GM23338 (cell line): ENCODE measurements at places on chromosomes 4 and X.
A peak's percentile ranks its signal among the peaks of the same experiment; 100 is the strongest.

- no peaks in the 10 kb centered on the region for H3K27me3 ChIP-seq
- DNase-seq = no peak
- no peaks in the 10 kb centered on the region for H3K36me3 ChIP-seq
- H3K4me3 ChIP-seq = no peak overlapping the region
- peaks cover 3% of the 10 kb centered on the region; the same call in 1 of the 2 replicates for H3K4me1 ChIP-seq
Observed at GRCh38 chrX:110512341-110512740, 153.7 kb downstream of the RTL9 start.

DNA sequence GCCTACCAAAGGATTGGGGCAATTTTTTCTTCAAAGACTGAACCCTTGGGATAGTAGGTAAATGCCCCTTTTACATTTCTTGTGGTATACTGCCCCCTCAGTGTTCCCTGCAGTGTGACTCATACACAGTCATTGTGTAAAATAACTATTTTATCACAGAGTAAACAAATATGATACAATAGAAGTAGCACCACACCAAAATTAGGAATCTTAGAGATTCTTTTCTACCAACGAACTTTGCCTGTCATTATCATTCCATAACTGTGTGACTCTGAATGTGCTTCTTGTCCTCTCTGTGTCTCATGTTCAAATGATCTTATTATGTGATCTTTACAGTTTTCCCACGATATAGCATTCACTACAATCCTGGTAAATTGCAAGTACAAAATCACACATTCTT lies 517.0 kb downstream of the ZIC3 start:
- H3K36me3 ChIP-seq = no peaks in the 10 kb centered on the region
- no peak overlapping the region for H3K4me3 ChIP-seq
- no peak overlapping the region for H3K27ac ChIP-seq
- H3K4me1 ChIP-seq = peaks cover 4% of the 10 kb centered on the region

DNA sequence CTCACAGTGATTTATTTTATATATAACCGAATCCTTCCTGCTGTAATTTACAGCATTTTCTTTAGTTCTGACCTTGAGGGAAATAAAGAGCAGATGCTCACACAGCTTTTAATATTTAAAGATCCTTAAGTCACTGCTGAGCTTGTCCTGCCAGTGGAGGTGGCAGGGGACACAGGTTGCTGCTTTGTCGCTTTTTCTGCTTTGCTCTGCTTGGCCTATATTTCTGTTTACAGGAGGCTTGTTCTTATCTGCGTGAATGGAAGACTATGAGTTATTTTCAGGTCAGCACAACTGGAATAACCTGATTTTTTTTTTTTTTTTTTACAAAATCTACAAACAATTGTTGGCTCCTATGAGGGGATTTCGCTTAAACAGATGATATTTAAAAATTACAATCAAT lies 2.3 kb downstream of the TXK start:
- no peaks in the 10 kb centered on the region; the same call in 1 of the 2 replicates for H3K36me3 ChIP-seq
- H3K4me3 ChIP-seq = no peak overlapping the region
- no peaks in the 10 kb centered on the region for H3K27me3 ChIP-seq
- DNase-seq = no peak
- no peak overlapping the region for H3K27ac ChIP-seq
- peaks cover 4% of the 10 kb centered on the region for H3K4me1 ChIP-seq

- H3K36me3 ChIP-seq = no peaks in the 10 kb centered on the region; the same call in 1 of the 2 replicates
- no peak overlapping the region for H3K27ac ChIP-seq
- H3K4me3 ChIP-seq = no peak overlapping the region
- H3K27me3 ChIP-seq = no peaks in the 10 kb centered on the region
Observed at GRCh38 chrX:65536291-65536690, 1.7 kb upstream of the LAS1L start.

DNA sequence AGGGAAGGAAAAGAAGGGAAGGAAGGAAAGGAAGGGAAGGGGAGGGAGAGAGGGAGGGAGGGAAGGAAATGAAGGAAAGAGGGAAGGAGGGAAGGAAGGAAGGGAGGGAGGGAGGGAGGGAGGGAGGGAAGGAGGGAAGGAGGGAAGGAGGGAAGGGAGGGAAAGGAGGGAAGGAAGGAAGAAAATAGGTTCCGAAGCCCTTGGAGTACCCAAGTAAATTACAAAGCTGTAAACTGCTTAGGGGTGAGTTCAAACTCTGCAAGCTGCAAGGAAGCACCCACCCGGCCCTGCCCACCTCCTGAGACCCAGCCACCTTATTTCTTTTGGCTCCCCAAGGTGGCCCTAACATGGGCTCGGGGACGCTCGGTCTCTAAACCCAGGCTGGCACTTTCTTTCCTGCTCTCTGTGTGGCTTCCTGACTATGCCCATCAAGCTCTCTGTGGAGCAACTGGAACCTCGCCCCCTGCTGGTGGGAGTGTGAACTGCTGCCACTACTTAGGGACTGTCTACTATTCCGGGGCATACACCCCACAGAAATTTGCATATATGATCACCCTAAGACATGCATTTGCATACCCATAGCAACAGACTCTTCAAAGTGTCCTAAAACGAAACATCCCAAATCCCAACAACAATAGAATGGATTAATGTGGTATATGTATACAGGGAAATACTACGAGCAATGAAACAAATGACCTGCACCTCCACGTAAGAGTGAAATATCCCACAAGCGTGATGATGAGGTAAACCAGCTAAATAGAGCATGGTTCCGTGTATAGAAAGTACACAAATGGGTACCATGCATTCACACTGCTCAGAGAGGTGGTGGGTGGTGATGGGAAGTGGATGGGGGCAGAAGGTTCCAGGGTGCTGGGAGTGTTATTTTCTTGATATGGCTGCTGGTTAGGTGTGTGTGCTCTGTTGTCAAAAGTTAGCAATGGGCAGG lies 151.7 kb upstream of the TBL1X start:
- no peak overlapping the region for H3K4me3 ChIP-seq
- no peaks in the 10 kb centered on the region for H3K4me1 ChIP-seq
- no peaks in the 10 kb centered on the region for H3K27me3 ChIP-seq

GRCh38 chr4:139801895-139802294 lies 136.3 kb downstream of the MGST2 start:
- no peak for DNase-seq
- no peaks in the 10 kb centered on the region for H3K27me3 ChIP-seq
- H3K27ac ChIP-seq = no peak overlapping the region
- H3K4me1 ChIP-seq = no peaks in the 10 kb centered on the region
- H3K4me3 ChIP-seq = no peak overlapping the region

DNA sequence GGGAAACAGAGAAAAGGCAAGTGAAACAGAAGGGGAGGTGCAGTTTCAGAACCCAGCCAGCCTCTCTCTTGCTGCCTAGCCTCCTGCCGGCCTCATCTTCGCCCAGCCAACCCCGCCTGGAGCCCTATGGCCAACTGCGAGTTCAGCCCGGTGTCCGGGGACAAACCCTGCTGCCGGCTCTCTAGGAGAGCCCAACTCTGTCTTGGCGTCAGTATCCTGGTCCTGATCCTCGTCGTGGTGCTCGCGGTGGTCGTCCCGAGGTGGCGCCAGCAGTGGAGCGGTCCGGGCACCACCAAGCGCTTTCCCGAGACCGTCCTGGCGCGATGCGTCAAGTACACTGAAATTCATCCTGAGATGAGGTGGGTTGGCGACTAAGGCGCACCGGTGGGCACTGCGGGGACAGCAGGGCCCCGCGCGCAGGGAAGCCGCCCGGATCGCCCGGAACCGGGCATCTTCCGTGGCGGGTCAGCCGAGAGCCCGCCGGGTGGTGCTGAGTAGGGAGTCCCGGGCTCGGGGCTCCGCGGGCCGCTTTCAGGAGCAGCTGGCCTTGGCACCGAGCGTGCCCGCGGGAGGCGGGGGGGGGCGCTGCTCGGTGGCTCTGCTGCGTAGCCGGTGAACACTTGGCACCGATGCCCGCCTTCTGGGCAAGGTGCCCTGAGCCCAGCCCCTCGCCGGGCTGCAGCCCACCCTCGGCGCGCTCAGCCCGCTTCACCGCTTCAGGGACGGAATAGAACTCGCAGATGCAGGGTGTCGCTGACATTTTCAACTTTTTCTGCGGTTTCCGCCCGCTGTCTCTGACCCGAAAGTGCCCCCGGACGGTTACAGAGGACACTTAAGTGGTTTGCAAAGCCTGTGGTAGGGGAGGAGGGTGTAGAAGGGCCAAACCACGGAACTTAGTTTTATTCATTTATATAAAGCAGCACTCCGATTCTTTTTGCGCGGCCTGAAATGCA lies at the start of gene CD38:
Gene CD38 (plus strand): TSS at position 40 of the 953 bp plus-strand sequence. CDS start 87 bp downstream, at position 127.
- no peaks in the 10 kb centered on the region for H3K36me3 ChIP-seq
- no peak within 1 kb of the TSS for H3K27ac ChIP-seq
- H3K4me3 ChIP-seq = peak within 1 kb of the TSS; percentile 59

DNA sequence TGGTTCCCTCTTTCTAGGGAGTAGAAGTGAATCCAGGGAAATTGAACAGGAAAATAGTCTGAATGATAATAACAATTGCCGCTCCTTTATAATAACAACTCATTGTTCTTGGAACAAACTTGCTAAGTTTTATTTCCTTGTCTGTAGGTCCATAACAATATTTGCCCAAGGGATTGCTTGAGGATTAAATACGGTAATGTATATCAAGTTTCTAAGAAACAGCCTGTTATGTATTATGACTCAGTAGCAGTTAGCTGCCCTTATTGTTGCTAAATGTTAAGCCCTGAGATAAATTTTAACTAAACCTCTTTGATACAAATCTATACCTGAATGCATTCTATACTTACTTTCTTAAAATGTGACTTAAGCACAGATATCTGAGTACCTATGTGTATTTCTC lies 215.9 kb upstream of the AADAT start:
- H3K36me3 ChIP-seq = no peaks in the 10 kb centered on the region
- H3K27me3 ChIP-seq = no peaks in the 10 kb centered on the region
- no peaks in the 10 kb centered on the region for H3K4me1 ChIP-seq
- no peak overlapping the region for H3K27ac ChIP-seq
- H3K4me3 ChIP-seq = no peak overlapping the region

- H3K36me3 ChIP-seq = no peaks in the 10 kb centered on the region
- H3K27ac ChIP-seq = no peak overlapping the region
Observed at GRCh38 chr4:115293093-115293462, 179.7 kb upstream of the NDST4 start.

- no peak overlapping the region for H3K27ac ChIP-seq
- peaks cover under 1% of the 10 kb centered on the region; the same call in 1 of the 2 replicates for H3K36me3 ChIP-seq
- no peaks in the 10 kb centered on the region for H3K4me1 ChIP-seq
- H3K27me3 ChIP-seq = no peaks in the 10 kb centered on the region
Observed at GRCh38 chrX:48569958-48570357, 4.3 kb upstream of the RBM3 start.

DNA sequence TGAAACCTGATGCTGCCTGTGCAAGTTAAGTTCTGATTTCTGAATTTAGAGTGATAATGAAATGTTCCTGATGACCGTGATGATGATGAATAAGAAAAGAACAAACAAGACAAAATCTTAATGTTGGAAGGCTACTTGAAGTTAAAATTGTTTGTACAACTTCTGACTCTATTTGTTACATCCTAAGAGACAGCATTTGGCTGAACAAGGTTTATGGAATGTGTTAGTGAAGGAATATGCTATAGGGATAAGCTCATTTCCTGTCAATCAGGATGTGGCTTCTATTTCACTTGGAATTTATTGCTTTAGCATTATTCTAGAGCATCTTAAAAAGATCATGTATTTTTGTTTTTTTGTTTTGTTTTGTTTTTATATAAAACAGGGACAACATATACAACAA lies 267.5 kb downstream of the FAT4 start:
- H3K27me3 ChIP-seq = no peaks in the 10 kb centered on the region
- H3K27ac ChIP-seq = no peak overlapping the region
- no peak for DNase-seq
- H3K4me3 ChIP-seq = no peak overlapping the region
- H3K4me1 ChIP-seq = no peaks in the 10 kb centered on the region

DNA sequence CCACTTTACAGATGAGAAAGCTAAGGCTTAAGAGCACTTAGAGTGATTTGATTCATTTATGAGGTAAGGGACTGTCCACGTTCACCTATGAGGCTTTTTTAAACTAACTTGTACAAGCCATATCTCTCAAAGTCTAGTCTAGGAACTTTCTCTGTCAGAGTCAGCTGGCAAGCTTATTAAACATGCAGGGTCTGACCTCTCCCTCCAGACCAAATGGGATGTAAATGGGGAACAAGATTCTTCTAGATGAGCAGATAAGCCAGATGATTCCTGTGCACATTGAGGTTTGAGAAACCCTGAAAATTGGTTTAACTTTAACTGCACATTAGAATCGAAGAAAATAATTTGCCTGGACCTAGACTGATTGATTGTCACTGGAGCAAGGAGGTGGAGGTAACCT lies 160.0 kb upstream of the SPRY1 start:
- H3K36me3 ChIP-seq = no peaks in the 10 kb centered on the region
- DNase-seq = no peak
- peaks cover 25% of the 10 kb centered on the region for H3K4me1 ChIP-seq
- no peak overlapping the region for H3K4me3 ChIP-seq
- H3K27me3 ChIP-seq = no peaks in the 10 kb centered on the region
- H3K27ac ChIP-seq = no peak overlapping the region

DNA sequence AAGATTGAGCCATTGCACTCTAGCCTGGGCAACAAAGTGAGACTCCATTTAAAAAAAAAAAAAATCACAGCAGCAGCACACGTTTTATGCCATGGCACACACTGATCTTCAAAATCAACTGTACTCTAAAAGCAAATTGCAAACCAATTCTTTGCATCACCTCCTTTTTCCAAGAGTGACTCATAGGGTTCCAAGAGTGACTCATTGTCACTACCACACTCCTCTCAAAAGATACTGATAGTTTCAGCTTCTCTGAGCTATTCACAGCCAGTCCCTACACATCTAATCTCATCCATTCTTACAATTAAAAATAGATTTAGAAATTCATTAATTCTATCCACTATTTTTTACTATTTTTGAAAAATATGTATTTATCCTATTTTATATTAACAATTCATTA lies 1494.9 kb upstream of the AGA start:
- no peak overlapping the region for H3K27ac ChIP-seq
- no peaks in the 10 kb centered on the region for H3K27me3 ChIP-seq
- no peak for DNase-seq

DNA sequence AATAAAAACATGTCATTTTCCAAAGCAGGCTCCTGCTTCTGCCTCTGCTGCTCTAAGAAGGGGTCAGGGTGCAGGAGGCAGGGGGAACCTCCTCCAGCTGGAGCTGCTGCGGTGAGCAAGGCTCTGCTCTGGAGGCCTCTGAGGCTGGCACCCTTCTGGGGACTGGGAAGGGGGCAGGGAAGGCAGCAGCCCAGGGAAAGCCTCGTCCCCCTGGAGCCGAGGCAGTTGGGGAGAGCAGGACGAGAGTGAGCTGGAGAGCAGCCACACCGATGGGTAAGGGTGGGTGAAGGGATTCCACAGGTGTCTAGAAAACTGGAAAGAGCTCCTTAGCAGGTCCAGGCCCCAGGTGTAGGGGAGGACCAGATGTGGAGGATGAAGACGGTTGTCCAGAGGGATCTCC lies 2.0 kb upstream of the CTAG2 start:
- H3K27me3 ChIP-seq = no peaks in the 10 kb centered on the region
- no peaks in the 10 kb centered on the region for H3K4me1 ChIP-seq
- no peak overlapping the region for H3K27ac ChIP-seq
- no peak for DNase-seq
- H3K4me3 ChIP-seq = no peak overlapping the region

GRCh38 chr4:39697740-39698423 lies at the start of gene UBE2K:
TSS of gene UBE2K (plus strand) at chr4:39698136. CDS start at chr4:39698328, 192 bp downstream.
- peak; percentile 84 for DNase-seq
- peak within 1 kb of the TSS; percentile 94 for H3K4me3 ChIP-seq
- peaks cover 20% of the 10 kb centered on the region for H3K4me1 ChIP-seq
- peak within 1 kb of the TSS; percentile 97 for H3K27ac ChIP-seq
- no peaks in the 10 kb centered on the region for H3K27me3 ChIP-seq
- no peaks in the 10 kb centered on the region; the same call in 1 of the 2 replicates for H3K36me3 ChIP-seq

- H3K4me3 ChIP-seq = no peak overlapping the region
- no peaks in the 10 kb centered on the region for H3K4me1 ChIP-seq
- no peak overlapping the region for H3K27ac ChIP-seq
- H3K27me3 ChIP-seq = no peaks in the 10 kb centered on the region
- DNase-seq = no peak
- H3K36me3 ChIP-seq = no peaks in the 10 kb centered on the region
Observed at GRCh38 chr4:113003841-113004240, 45.6 kb upstream of the ANK2 start.
